ENCODE measurements at places on chromosomes 3 and 15. TPM values are rescaled to one million over a fixed set of nuclear protein-coding genes. Genes with fewer than 3 reads are reported as not detected.

The C3orf33 gene
- 4.3 TPM for total RNA-seq

DNA sequence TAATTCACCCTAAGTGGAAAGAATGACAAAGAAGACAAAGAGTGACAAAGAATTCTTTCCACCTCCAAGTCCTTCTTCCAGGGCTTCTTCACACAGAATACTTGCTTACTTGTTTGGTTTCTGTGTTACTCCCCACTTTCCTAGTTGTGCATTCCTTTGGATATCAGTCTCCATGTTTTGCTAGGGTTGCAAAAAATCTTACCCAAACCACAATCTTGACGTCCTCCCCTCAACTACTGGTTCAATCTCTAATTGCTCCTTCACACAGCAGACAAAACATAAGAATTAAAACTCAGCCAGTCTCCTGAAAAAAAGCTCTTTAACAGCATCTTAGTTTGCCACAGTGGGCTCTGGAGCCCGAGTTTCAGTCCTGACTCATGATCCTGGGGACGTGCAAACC is 297.6 kb upstream of the CHRNA7 start:
- DNase-seq = no peak

The PLSCR5 gene
- not detected for total RNA-seq

DNA sequence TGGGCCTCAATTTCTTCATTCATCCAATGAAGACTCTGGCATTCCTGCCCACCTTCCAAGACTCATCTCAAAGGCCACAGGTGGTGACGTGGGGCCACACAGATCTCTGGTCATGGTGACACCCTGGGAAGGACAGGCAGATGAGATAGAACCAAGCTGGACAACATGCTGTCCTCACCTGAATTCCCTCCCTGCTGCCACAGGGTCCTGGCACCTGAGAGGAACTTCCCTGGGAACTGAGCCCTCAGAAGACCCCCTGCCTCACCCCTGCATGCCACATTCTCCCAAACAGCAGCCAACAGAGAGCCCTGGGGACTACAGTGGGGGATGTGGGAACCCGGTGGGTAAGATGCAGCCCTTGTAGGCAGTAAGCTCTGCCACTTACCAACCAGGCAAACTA is 10.7 kb downstream of the KLF15 start:
- DNase-seq = no peak

The CPNE4 gene
- total RNA-seq = 0.34 TPM

- DNase-seq = no peak
Observed at GRCh38 chr3:174023421-174023820, 625.9 kb downstream of the NLGN1 start.

The SOX2 gene
- 16.4 TPM for total RNA-seq

The COL6A6 gene
- total RNA-seq = 10.1 TPM

GRCh38 chr15:25397100-25397499 is 41.7 kb downstream of the UBE3A start:
- DNase-seq = no peak

DNA sequence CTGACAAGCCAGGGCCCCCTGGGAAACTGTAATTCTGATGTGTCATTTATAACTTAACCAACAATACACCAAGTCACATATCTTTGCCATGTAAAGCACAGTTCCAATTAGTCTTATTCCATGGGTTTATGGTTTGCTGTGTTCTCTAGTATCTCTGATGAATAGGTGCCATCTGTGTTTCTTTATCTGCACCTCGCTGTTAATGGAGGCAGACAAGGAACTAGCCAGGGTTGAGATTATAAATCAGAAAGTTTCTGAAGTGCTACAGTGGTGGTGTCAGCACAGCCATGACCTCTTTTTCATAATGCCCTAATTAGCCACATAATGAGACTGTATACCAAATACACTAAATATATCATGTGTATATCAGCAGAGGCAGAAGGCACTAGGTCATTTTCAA is 866.4 kb downstream of the PLOD2 start:
- DNase-seq = no peak

DNA sequence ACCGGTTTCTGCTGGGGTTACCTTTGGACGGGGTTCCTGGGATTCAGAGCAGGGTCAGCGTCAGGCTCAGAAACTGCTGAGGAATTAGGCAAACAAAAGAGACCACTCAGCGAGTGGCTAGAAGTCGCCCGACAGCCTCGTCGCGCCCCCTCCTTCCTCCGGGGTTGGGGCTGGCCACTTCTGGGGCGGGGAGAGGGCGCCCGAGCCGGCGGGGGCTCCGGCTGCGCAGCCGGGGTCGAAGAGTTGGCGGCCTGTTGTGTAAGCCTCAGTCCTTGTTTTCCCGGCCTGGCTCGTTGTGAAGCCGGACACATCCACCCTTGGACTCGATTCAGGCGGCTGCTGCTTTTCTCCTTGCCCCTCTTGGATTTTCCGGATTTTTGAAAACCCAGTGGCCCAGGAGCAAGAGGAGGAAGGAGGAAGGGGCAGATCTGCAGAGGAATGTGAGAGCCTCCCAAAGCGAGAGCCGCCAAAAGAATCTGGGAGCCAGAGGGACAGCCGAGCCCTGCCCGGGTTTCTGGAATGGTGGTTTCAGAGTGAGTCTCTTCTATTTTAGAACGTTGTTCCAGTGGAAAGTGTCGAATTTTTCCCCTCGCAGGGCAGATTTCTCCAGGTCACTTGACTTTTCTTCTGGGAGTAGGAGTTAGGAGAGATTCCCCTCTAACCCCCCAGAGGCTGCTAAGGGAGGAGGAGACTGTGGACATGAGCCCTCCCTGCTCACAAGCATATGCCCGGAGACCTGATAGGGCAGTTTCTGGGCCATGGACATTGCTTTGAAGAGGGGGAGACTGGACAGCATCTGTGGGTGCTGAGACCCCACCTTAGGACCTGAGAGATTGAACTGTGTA is 666 bp downstream of the SNX33 start:
- peak; percentile 89 for DNase-seq

- DNase-seq = no peak
Observed at GRCh38 chr3:152190636-152191183, 78.0 kb upstream of the MBNL1 start.

- DNase-seq = no peak
Observed at GRCh38 chr3:141680620-141681389, 57.3 kb upstream of the RNF7 start.

GRCh38 chr3:20215636-20216035 is 29.6 kb upstream of the SGO1 start:
- no peak for DNase-seq

The TSC22D2 gene
- total RNA-seq = 26.1 TPM

DNA sequence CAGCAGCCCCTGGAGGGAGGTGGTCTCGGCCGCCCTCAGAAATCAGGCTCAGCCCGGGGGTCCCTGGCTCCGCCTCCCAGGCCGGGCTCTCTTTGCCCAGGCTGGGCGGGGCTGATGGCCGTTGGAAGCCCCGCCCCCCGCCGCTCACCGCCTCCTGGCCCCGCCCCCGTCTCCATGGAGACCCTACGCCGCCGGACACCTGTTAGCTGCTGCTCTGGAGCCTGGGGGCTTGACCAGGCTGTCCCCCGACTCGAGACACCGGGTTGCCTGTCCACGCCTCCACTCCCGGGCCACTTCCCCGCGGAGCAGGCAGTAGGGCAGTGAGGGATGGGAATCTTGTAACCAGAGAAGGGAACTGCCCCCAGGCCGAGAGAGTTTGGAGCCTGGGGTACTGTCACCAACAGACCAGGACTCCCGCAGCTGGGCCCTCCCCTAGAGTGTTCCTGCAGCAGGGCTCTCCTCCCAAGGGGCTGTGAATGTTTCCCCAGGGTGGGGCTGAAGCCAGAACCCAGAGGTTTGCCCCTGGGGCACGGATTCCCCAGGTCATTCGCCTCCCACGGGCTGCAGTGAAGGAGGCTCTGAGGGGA is 27.8 kb upstream of the RPL32 start:
- peak; percentile 68 for DNase-seq

DNA sequence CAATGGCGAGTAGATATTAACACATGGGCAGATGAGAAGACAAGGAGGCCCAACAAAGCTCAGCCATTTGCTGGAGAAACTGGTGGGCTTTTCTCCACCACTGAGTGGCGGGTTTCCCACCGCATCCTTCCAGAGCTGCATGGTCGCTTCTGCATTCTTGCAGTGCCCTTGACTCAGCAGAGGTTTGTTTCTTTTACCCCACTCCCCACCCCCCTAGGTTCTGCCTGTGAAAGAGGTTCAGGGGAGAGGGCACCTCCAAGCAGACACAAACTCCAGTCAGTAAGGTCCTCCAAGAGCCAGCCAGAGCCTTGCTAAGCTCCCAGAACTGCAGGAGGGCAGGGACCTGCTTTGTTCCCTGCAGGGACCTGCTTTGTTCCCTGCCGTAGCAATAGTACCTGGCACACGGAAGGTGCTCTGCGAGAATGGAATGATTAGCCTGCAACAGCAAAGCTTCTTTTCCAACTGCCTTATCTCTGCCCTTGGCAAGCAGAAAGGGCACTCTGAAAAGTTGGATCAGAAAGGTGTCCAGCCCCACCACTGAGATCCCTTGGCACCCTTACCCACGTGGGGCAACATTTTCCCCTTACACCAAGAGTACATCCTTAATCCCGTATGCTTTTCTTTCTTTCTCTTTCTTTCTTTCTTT is 1.4 kb downstream of the PAQR5 start:
- DNase-seq = no peak

DNA sequence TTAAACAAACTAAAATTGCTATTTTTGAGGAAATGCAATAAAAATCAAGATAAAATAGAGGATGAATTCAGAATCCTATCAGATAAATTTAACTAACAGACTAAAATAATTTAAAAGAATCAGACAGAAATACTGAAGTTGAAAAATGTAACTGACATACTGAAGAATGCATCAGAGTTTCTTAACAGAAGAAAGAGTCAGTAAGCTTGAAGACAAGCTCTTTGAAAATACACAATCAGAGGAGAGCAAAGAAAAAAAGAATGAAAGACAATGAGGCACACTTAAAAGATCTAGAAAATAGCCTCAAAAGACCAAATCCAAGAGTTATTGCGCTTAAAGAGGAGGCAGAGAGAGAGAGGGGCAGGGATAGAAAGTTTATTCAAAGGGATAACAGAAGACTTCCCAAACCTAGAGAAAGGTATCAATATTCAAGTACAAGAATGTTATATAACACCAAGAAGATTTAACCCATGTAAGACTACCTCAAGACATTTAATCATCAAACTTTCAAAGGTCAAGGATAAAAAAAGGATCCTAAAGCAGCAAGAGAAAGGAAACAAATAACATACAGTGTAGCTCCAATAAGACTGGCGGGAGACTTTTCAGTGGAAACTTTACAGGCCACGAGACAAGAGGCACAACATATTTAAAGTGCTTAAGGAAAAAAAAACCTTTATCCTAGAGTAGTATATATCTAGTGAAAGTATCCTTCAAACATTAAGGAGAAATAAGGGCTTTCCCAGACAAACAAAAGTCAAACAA is 24.7 kb downstream of the PEAK1 start:
- DNase-seq = no peak
